Tracheal epithelial cell (primary cell): ENCODE measurements at places on chromosomes 6 and 20. TPM values are rescaled to one million over a fixed set of nuclear protein-coding genes. Genes with fewer than 3 reads are reported as not detected.

Gene KAT14
- 7.5 and 11.9 TPM in 2 replicates for total RNA-seq

Gene HCK
- not detected in 2 replicates for total RNA-seq

Gene PAQR8
- 0.96 and 1.7 TPM in 2 replicates for total RNA-seq

Gene COX4I2
- not detected in 2 replicates for total RNA-seq

Gene FUT9
- not detected in 2 replicates for total RNA-seq

Gene FOXQ1
- total RNA-seq, result 2.2 and 8.1 TPM in 2 replicates

Gene TGM3
- under 0.01 and 0.43 TPM in 2 replicates for total RNA-seq

Gene CYP21A2
- 0.24 TPM in 1 of 2 replicates, not detected in the other for total RNA-seq

Gene BANF2
- total RNA-seq, result not detected in 2 replicates

Gene RBPJL
- total RNA-seq, result not detected in 2 replicates

Gene MYB
- total RNA-seq, result under 0.01 and 0.24 TPM in 2 replicates

Gene TMEM74B
- total RNA-seq, result 2.4 TPM in 1 of 2 replicates, not detected in the other

Gene BPIFB1
- not detected in 2 replicates for total RNA-seq

Gene ELOVL4
- total RNA-seq, result 8.7 and 10.4 TPM in 2 replicates

Gene PRDM13
- not detected in 2 replicates for total RNA-seq

Gene DNPH1
- 43.7 and 64.1 TPM in 2 replicates for total RNA-seq

Gene CALHM5
- total RNA-seq, result under 0.01 TPM in 1 of 2 replicates, not detected in the other

Gene STMND1
- 0.24 TPM in 1 of 2 replicates, not detected in the other for total RNA-seq

Gene CLVS2
- not detected in 2 replicates for total RNA-seq

Gene GSTA1
- 0.48 TPM in 1 of 2 replicates, not detected in the other for total RNA-seq

Gene GNAS-AS1
- 0.48 TPM in 1 of 2 replicates, not detected in the other for total RNA-seq

Gene SAMD10
- 2.1 and 4.3 TPM in 2 replicates for total RNA-seq

Gene GHRH
- total RNA-seq, result not detected in 2 replicates

Gene MOG
- not detected in 2 replicates for total RNA-seq

Gene DCDC2
- 0.43 and 55.7 TPM in 2 replicates for total RNA-seq

Gene BEND6
- under 0.01 and 1.2 TPM in 2 replicates for total RNA-seq

Gene RAET1L
- 2.3 and 9.4 TPM in 2 replicates for total RNA-seq

Gene LST1
- not detected in 2 replicates for total RNA-seq

Gene CABLES2
- 0.24 and 0.85 TPM in 2 replicates for total RNA-seq

Gene SPATS1
- not detected in 2 replicates for total RNA-seq

Gene ULBP2
- total RNA-seq, result 3.6 and 11.1 TPM in 2 replicates

Gene NEDD9
- 1.9 and 34.2 TPM in 2 replicates for total RNA-seq

Gene TREM2
- total RNA-seq, result 2.8 and 3.1 TPM in 2 replicates

Gene GPR63
- 0.72 and 1.9 TPM in 2 replicates for total RNA-seq

Gene ZNF311
- total RNA-seq, result 0.96 and 2.1 TPM in 2 replicates

Gene DXO
- 10.6 and 13.2 TPM in 2 replicates for total RNA-seq

Gene EYS
- under 0.01 and 0.64 TPM in 2 replicates for total RNA-seq

Gene APOM
- 0.96 and 1.3 TPM in 2 replicates for total RNA-seq
